Effector CD4-positive, alpha-beta T cell (primary cell): ENCODE measurements at places on chromosomes 6 and 20.

DNA sequence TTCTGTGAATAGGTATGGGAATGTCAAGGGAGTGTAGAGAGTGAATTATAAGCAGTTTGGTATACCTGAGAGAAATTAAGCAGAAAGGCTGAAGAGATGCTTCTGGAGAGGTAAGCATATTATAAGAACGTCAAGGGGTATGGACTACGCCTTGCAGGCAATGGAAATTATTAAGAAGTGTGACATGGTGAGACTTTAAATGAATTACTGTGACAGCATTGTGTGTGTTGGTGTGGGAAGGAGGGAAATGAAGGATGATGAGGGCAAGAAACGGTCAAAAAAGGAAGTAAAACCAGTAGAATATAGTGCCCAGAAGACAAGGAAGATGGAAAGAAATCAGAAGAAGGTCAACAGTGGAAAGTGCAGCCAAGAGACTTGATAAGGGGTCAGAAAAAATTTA lies 5.9 kb downstream of the KHDRBS2 start:
- DNase-seq = no peak

- DNase-seq = no peak
Measured at GRCh38 chr6:3385660-3386151, 71.1 kb downstream of the SLC22A23 start.

- no peak for DNase-seq
Measured at GRCh38 chr6:170279977-170280688, 10.7 kb downstream of the DLL1 start.

DNA sequence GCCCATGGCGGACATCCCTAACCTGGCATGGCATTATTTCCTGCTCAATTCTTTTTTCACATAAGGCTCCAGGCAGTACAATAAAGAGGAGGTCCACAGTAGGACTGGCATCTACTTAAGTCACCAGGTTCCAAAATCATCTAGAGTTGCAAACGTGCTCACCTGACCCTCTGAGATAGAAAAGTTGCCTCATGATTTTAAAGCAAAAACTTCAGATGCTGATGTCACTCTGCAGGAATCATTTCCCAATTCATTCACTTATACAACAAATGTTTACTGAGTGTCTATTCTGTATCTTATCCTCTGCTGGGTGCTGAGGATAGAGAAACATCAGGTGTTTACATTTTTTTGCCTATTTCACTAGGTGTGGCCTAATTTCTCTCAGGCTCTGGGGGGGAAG lies 2.2 kb downstream of the ADGRF4 start:
- DNase-seq = no peak

DNA sequence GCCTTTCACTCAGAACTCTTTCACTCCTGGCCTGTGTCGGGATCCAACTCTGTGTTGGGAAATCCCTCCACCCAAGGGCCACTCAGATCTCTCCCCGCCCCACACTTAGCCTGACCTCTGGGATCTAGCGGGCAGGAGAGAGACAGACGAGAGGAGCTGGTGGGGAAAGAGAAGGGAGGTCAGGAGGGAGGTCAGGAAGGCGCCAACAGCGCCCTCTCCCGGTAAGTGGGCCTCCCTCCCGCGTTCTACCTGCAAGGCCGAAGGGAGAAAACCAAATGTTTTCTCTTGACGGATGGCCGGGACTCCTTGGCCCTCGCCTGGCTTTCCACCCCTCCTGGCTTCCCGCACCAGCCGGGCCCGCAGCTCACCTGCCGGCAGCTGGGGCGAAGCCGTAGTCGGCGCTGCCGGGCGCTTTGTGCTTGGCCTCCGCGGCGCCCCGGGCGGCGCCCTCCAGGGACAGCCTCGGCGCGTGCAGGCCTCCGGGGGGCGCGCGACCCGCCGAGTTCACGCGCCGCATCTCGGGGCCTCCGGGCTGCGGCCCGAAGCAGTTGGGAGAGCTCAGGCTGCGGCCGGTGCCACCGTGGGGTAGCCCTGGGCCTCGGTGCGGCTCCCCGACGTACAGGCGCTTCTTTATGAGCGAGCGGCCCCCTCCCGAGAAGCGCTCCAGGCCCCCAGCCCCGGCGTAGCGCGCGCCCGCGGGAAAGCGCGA lies 38.2 kb downstream of the C6orf132 start:
- peak; percentile 46 for DNase-seq

DNA sequence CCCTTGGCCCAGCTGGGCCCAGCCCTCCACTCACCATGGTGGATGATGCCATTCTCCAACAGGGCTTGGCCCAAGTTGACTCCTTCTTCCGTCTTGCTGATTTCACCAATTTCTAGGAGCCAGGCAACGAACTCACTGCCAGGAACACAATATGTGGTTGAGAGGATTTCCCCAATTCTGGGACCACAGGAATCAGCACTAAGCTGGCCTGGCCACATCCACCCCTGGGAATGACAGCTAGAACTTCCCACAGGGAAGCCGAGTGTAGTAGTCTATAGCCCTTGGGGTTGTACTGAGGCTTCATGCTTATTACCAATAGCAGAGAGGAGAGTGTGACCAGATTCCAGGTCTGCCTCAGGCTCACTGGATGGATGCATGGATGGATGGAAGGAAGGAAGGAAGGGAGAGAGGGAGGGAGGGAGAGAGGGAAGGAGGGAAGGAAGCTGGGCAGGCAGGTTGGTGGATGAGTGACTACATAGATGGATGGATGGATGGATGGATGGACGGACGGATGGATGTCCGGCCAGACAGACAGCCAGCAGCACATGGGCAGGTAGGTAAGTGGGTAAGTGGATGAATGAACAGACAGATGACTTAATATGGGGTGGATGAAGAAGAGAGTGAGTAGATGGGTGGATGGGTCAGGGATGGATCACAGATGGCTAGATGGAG lies 146.5 kb downstream of the PREX1 start:
- no peak for DNase-seq

DNA sequence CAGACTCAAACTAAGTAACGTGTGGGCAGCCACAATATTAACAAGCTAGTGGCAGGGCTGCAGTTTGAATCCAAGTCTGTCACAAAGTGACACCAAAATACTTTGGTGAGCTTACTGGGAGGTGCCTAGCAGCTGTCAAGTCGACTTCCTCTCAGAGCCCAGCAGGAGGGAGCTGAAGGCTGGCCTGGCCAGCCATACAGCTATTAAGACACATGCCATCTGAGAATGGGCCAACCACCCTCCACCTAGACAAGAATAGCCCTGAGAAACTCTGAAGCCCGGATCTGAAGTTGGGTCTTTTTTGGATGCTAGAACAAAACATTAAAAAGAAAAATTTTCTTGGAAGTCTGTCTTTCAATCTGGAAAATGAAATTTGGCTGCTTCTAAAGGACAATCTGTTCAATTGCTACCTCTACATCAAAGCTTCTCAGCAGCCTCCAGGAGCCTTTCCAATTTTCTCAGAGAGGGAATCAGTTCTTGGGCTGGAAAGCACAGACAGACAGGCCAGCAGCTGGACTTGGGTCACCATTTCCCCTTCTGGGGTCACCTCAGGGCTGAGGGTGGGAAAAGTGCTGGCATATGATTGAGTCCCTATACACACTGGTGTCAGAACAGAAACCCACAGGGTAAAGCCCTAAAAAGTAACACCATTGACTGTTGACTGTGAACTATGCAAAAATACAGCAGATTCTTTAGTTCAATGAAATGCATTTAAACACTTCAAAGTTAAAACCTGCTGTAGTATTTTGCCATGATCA lies 42.9 kb downstream of the UQCC1 start:
- no peak for DNase-seq

GRCh38 chr6:39769012-39769411 lies 23.2 kb upstream of the DAAM2 start:
- DNase-seq = no peak

GRCh38 chr6:16969699-16970655 lies 131.9 kb upstream of the STMND1 start:
- no peak for DNase-seq

- no peak for DNase-seq
Measured at GRCh38 chr6:48596830-48597229, 485.8 kb upstream of the PTCHD4 start.

- DNase-seq = no peak
Measured at GRCh38 chr6:51466427-51466826, 621.0 kb downstream of the PKHD1 start.

DNA sequence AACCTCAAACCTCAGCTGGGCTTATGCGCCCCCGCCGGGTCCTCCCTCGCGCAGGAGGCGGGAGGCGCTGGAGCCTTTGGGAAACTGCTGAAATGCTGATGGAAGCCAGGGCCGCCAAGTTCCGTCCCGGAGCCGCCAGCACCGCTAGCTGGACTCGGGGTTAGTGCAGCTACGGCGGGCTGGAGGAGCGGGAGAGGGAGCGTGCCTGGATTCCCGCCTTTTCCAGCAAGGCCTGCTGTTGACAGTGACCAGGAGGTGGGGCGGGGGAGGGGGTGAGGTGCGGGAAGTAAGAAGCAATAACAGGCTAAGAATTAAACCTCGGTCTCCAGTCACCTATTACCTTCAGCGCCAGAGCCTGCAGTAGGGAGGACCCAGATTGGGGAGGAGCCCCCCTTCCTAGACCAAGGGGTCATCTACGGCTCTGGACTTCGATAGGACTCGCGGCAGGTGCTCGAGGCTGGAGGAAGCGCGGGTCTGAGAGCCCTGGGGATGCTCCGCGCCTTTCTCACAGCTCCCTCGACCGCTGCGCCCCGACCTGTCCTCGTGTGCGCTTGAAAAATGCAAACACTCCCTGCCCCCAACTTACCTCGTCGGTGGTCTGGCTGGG lies 20.5 kb downstream of the COL9A1 start:
- no peak for DNase-seq

DNA sequence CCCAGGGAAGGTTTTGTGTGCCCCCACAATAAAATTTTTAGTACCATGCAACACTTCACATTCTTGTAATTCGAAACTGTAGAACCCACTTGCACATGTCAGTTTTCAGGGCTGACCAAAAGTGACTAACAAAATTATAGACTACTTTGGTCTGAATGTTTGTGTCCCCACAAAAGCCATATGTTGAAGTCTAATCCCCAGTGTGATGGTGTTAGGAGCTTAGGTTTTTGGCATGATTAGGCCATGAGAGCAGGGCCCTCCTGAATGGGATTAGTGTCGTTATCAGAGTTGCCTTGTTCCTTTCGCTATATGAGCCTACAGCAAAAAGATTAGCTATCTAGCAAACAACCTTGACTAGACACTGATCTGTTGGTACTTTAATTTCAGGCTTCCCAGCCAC lies 49.0 kb upstream of the TENT5A start:
- DNase-seq = no peak

DNA sequence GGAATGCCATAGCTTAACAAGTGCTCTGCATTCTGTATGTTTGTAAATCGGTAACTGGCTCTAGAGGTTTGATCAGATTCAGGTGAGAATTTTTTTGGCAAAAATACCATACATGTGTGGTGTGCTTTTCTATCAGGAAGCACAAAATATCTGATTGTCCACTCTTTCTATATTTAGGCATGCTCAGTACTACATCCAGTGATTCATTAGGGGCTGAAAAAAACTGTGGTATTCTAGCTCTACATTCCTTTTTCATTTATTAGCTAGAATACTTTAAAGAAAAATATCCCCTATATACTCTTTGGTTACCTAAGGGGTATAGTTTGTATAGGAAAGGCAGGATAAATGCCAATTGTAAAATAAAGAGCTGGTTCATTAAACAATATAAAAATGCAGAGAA lies 10.6 kb upstream of the ELOVL2 start:
- no peak for DNase-seq

- DNase-seq = no peak
Measured at GRCh38 chr20:1637226-1637625, 17.4 kb upstream of the SIRPB1 start.

DNA sequence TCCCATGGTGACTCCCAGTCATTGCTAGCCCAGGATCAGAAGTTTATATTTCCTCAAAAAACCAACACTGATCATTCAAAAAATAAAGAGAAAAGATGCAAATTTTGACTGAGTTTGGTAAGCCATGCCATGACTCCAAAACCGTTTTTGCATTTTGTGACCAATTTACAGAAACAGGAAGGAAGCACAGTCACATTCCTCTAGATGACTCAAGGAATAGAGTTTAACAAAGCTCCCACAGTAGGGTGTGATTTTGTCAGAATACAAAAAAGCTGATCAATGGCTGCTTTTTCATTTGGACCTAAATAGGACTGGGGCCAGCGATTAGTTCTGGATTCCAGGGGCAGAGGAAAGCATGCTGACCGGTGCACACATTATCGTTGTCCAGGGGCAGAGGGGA lies 179.4 kb upstream of the AFDN start:
- no peak for DNase-seq

GRCh38 chr6:122069932-122070331 lies 329.5 kb upstream of the HSF2 start:
- no peak for DNase-seq

DNA sequence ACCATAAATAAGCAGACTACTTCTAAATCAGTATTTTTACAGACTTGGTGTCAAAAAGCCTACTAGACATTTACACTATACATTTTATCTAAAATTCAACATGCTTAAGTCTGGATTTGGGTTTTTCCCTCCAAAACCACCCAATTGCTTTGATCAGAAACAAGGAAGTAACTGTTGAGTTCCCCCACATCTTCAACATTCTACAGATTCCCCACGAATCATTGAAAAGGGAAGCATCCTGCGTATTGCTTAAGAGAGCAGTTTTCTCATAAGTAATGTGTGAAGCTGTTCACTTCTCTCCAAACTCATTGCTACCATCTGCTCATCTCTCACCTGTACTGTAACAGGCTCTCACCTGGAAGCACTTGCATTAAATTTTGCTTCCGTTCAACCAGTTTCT lies 36.4 kb upstream of the RNF144B start:
- DNase-seq = no peak

DNA sequence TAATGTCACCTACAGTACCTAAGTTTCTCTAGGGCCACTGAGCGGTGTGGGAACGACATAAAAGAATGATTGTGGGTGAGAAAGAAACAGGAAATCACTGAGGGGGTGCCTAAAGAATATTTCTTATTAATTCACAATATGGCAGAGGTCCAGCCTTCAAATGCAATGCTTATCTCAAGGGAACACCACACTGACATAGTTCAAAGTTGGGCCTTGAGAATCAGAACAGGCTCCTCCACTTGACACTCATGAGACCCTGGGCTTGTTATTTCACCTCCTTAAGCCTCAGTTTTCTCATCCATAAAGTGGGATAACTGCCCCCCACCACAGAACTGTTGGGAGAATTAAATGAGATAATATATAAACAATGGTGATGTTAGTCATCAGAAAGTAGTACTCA lies 40.4 kb upstream of the ARHGAP18 start:
- DNase-seq = no peak

DNA sequence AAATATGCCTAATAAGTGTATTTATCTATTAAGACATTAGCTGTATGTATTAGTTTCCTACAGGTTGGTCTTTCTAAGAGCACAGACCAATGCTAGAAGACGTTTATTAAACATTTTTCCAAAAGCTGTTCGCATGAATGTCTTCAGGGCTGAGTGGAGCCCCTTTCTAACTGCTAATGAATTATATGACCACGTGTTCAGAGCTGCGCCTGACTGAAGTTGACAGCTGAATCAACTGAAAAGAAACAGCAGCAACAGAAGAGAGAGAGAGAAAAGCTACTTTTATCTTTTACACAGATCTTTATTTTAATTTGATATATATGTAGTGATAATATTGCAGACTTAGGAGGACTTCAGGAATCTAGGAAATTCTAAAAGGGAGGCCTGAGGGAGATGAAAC lies 75.2 kb upstream of the ARID1B start:
- DNase-seq = no peak
